ENCODE measurements at places on chromosomes 2 and 18.

GRCh38 chr2:23273786-23274185 lies 111.2 kb upstream of the KLHL29 start:
- H3K4me3 ChIP-seq = no peak overlapping the region
- H3K36me3 ChIP-seq = no peaks in the 10 kb centered on the region
- no peak for DNase-seq

DNA sequence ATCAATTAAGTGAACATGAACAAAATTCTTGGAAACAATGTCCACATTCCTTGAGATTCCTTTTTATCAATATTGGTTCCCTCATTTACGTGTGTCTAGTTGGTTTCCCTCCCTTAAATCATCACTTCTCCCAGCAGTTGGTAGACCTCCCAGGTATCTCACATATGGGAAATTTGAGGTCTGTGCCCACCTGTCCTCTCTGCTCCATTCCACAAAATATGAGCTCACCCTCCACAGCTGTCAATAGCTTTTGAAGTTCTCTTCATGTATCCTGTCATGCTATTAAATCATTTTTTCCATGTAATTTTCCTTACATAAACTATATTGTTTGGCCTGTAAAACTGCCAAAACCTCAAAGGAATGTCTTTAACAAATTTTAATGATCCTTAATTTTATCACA lies 992.2 kb upstream of the ACVR2A start:
- no peaks in the 10 kb centered on the region for H3K36me3 ChIP-seq
- no peak overlapping the region for H3K4me3 ChIP-seq
- H3K4me1 ChIP-seq = no peaks in the 10 kb centered on the region
- DNase-seq = no peak
- H3K27me3 ChIP-seq = no peaks in the 10 kb centered on the region

DNA sequence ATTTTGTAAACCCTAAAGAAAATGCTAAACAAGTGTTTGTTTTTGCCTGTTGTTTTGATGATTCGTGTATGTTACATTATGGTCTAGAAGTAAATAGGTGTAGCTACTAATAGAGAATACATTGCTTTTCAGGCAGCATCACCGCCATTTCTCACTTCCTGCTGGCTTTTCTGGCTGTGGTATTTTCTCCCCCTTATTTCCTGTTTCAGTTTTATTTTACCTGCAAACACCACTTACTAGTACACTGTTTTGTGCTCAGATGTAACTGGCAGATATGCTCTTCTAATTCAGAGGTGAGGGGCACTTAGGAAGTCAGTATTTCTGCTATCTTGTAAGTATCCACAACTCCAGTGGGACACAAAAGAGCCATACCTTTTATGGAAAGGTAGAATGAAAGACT lies 38.1 kb upstream of the SLC3A1 start:
- H3K4me3 ChIP-seq = no peak overlapping the region
- DNase-seq = peak; percentile 8
- H3K36me3 ChIP-seq = no peaks in the 10 kb centered on the region

DNA sequence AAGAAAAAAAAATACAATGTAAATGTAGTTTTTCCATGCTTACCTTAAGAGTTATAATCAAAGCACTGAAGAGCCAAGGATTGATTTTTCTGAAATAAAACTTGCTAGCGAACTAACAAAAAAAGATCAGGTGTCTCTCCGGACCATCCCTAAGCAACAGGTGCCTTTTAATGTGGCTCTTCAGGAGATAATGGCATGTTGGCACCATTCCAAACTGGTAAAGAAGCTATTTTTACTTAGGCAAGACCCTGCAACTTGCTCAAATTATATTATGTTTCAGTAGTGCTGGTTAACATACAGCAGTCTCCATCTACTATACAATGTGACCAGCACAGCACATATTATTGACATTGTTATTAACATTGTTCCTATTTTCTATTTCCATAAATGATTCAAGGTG lies 2.3 kb upstream of the GCC2 start:
- DNase-seq = no peak
- no peaks in the 10 kb centered on the region for H3K27me3 ChIP-seq
- no peaks in the 10 kb centered on the region for H3K36me3 ChIP-seq
- H3K27ac ChIP-seq = no peak overlapping the region

DNA sequence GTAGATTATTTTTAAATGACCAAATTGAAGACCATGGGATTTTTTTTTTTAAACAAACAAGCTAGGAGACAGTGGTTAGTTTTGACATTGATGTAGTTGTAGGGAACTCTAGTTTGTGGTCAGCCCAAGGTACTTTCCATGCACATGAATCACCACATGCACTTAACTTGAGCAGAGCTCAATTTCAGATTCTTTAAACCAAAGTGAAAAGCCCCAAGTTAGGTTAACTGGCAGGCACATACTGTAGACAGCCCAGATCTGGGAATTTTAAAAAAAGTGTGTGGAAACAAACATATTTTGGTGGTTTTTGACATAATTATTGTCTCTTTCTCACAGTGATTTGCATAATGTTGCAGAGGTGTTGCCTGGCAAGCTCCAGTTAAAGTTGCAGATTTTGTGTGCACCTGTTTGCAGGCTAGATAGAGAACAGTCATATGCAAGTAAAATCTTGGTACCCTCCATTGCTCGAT lies 88.4 kb downstream of the BCL2L11 start:
- peaks cover 3% of the 10 kb centered on the region for H3K36me3 ChIP-seq
- peak; percentile 44 for DNase-seq
- peak overlapping the region; percentile 56 for H3K27ac ChIP-seq
- peaks cover 11% of the 10 kb centered on the region for H3K4me1 ChIP-seq

GRCh38 chr2:144136297-144137010 lies 383.5 kb downstream of the ZEB2 start:
- peaks cover 28% of the 10 kb centered on the region for H3K36me3 ChIP-seq
- DNase-seq = no peak
- H3K4me1 ChIP-seq = peaks cover 11% of the 10 kb centered on the region
- no peaks in the 10 kb centered on the region for H3K27me3 ChIP-seq
- no peak overlapping the region for H3K4me3 ChIP-seq

DNA sequence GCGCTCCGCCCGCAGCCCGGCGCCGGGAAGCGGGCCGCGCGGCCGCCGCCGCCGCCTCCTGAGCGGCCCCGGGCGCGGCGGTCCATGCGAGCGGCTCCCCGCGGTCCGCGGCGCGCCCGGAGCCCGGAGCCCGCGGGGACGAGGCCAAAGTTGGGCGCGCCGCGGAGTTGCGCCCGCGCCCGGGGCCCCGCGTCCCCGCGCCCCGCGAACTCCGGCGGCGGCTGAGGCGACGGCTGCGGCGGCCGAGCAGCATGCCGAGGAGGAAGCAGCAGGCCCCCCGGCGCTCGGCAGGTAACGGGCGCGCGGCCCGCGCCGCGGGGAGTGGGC lies 992 bp downstream of the TSHZ1 start:
- no peak for DNase-seq
- peak overlapping the region; percentile 69 for H3K4me3 ChIP-seq
- no peak overlapping the region for H3K27ac ChIP-seq
- H3K27me3 ChIP-seq = peaks cover 16% of the 10 kb centered on the region
- H3K36me3 ChIP-seq = peaks cover 5% of the 10 kb centered on the region

DNA sequence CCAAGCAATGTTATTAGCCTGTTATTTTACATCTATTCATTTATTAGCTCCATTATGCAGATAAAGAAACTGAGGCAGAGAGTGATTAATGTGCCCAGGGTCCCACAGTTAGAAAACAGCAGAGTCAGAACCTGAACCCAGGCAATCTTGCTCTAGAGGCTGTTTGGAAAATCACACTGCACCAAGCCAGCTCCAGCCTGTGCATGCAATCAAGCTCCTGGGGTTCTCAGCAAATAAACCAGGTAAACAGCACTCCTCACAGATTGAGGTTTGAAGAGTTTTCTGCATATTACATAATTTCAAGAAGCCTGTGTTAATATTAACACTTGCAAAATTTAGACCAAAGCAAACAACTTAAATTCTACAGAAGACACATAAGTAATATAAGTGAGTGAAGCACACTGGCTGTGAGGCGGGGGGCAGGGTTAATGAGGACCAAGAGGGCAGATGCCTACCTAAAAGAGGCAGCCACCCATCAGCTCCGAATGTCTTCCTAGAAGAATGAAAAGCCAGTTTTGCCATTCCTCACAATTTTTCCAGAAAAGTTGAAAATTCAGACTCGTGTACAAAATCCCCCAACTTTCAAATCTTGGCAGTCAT lies 35.4 kb downstream of the CACNB4 start:
- H3K27me3 ChIP-seq = no peaks in the 10 kb centered on the region
- no peak for DNase-seq
- no peak overlapping the region for H3K27ac ChIP-seq
- H3K4me1 ChIP-seq = peaks cover 5% of the 10 kb centered on the region

DNA sequence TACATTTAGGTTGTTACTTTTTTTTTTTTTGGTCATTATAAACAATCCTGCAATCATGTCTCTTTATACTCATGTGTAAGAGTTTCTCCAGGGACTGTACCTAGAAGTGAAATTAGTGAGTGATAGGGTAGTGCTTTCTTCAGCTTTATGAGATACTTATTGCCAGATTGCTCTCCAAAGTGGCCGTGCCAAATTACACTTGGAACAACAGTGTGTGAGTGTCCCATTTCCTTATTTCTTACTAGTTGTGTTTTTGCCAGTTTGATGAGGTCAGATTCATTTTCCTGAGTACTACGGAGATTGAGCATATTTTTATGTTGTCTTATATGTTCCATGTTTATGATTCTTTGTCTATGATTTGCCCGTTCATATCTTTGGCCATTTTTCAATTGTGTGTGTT lies 39.2 kb downstream of the GALNT1 start:
- H3K36me3 ChIP-seq = peaks cover 19% of the 10 kb centered on the region
- no peaks in the 10 kb centered on the region for H3K27me3 ChIP-seq
- H3K4me1 ChIP-seq = peaks cover 30% of the 10 kb centered on the region
- H3K27ac ChIP-seq = no peak overlapping the region

GRCh38 chr2:125516496-125517109 lies 1139.4 kb upstream of the GYPC start:
- H3K27ac ChIP-seq = no peak overlapping the region
- no peak for DNase-seq

- peaks cover 2% of the 10 kb centered on the region for H3K4me1 ChIP-seq
- no peak overlapping the region for H3K27ac ChIP-seq
- H3K36me3 ChIP-seq = no peaks in the 10 kb centered on the region
- H3K27me3 ChIP-seq = peaks cover 14% of the 10 kb centered on the region
- no peak for DNase-seq
- no peak overlapping the region for H3K4me3 ChIP-seq
Observed at GRCh38 chr2:9364791-9365497, 58.4 kb downstream of the ITGB1BP1 start.
